ENCODE measurements at places on chromosomes 4 and X. TPM values are rescaled to one million over a fixed set of nuclear protein-coding genes. Genes with fewer than 3 reads are reported as not detected.

DNA sequence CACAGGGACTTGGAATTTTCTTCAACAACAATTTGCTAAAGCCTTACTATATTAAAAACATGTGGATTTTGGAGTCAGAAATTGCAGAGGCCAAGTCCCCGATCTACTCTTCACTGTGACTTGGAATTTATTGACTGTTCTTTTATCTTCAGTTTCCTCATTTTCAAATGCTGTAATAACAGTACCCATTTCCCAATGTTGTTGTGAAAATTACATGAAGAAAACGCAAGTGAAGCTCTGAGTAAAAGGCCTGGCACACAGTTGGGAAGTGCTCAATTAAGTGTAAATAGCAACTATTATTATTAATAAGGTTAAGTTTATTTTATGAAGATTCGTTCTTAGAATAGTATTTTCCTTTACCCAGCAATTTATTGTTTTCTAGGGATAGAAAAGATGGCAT is 15.7 kb downstream of the STBD1 start:
- DNase-seq: no peak
- H3K27me3 ChIP-seq: no peaks in the 10 kb centered on the region
- H3K36me3 ChIP-seq: no peaks in the 10 kb centered on the region
- H3K4me3 ChIP-seq: no peak overlapping the region
- H3K27ac ChIP-seq: no peak overlapping the region

- H3K4me1 ChIP-seq: no peaks in the 10 kb centered on the region
- peaks cover 5% of the 10 kb centered on the region for H3K36me3 ChIP-seq
- no peak overlapping the region for H3K27ac ChIP-seq
These were observed 115.4 kb downstream of the PTTG2 start for GRCh38 chr4:38075370-38076152.

DNA sequence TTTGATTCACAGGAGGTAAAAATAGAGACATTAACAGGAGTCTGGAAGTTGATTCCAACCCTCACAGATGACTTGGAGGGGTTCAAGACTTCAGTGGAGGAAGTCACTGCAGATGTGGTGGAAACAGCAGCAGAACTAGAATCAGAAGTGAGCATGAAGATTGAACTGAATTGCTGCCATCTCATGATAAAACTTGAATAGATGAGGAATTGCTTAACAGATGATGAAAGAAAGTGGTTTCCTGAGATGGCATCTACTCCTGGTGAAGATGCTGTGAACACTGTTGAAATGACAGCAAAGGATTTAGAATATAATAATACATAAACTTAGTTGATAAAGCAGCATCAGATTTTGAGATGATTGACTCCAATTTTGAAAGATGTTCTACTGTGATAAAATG is 76.5 kb downstream of the RELL1 start:
- H3K36me3 ChIP-seq: peaks cover 5% of the 10 kb centered on the region
- no peak overlapping the region for H3K4me3 ChIP-seq
- DNase-seq: no peak
- H3K27me3 ChIP-seq: no peaks in the 10 kb centered on the region
- H3K4me1 ChIP-seq: no peaks in the 10 kb centered on the region

DNA sequence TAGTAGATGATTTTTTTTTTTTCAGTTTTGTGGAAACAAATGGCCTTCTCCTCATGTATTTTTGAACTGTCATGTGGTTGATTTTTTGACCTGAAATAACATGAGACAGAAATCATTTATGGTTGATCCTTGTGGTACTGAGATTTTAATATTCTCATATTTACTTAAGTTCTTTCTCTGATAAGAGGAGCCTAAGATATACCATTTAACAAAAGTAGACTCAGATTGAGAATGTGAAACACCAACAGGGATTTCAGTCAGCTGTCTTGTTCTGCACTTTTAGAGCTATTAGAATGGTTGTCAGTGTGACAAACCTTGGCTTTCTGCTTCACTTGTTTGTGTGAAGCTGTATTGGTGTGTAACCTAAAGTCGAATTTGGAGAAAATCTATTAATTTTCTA is 575.7 kb downstream of the SPOCK3 start:
- no peaks in the 10 kb centered on the region for H3K27me3 ChIP-seq
- no peak for DNase-seq
- no peaks in the 10 kb centered on the region for H3K4me1 ChIP-seq
- no peak overlapping the region for H3K27ac ChIP-seq

Gene NSG1
- total RNA-seq: 42.8 TPM

- no peak for DNase-seq
- no peak overlapping the region for H3K27ac ChIP-seq
- no peak overlapping the region for H3K4me3 ChIP-seq
- H3K27me3 ChIP-seq: no peaks in the 10 kb centered on the region
- H3K36me3 ChIP-seq: no peaks in the 10 kb centered on the region
These were observed 376.6 kb upstream of the EMCN start for GRCh38 chr4:100894339-100894870.

- H3K4me1 ChIP-seq: no peaks in the 10 kb centered on the region
- H3K36me3 ChIP-seq: no peaks in the 10 kb centered on the region
- H3K27ac ChIP-seq: no peak overlapping the region
- no peak overlapping the region for H3K4me3 ChIP-seq
- peaks cover 20% of the 10 kb centered on the region for H3K27me3 ChIP-seq
These were observed 9.5 kb downstream of the CLCN4 start for GRCh38 chrX:10166248-10166716.

GRCh38 chrX:53031380-53031779 is 17.2 kb upstream of the GPR173 start:
- no peaks in the 10 kb centered on the region for H3K4me1 ChIP-seq
- H3K27me3 ChIP-seq: no peaks in the 10 kb centered on the region
- no peak overlapping the region for H3K27ac ChIP-seq
- no peaks in the 10 kb centered on the region for H3K36me3 ChIP-seq
- H3K4me3 ChIP-seq: no peak overlapping the region

Gene NDUFA1
- 56.3 TPM for total RNA-seq

Data from T-cell (primary cell).